Sigmoid colon (tissue), 7 donors: ENCODE measurements at places on chromosomes 6 and 20. TPM values are rescaled to one million over a fixed set of nuclear protein-coding genes. Genes with fewer than 3 reads are reported as not detected.

GRCh38 chr6:167757821-167758220 is 68.9 kb upstream of the AFDN start:
- H3K4me1 ChIP-seq, result peaks cover 16% of the 10 kb centered on the region
- no peak for DNase-seq
- no peak overlapping the region for H3K27ac ChIP-seq

GRCh38 chr6:121187833-121188200 is 146.5 kb downstream of the TBC1D32 start:
- no peak for DNase-seq
- H3K36me3 ChIP-seq, result no peaks in the 10 kb centered on the region
- no peak overlapping the region for H3K27ac ChIP-seq
- no peaks in the 10 kb centered on the region for H3K27me3 ChIP-seq
- H3K4me1 ChIP-seq, result no peaks in the 10 kb centered on the region
- no peak overlapping the region for H3K4me3 ChIP-seq

- peaks cover 13% of the 10 kb centered on the region for H3K36me3 ChIP-seq
These were observed 16.1 kb downstream of the TP53INP2 start for GRCh38 chr20:34720266-34720665.

- no peak overlapping the region for H3K4me3 ChIP-seq
- H3K36me3 ChIP-seq, result no peaks in the 10 kb centered on the region
- H3K27ac ChIP-seq, result no peak overlapping the region
- no peaks in the 10 kb centered on the region for H3K4me1 ChIP-seq
These were observed 172.8 kb downstream of the BACH2 start for GRCh38 chr6:90123831-90124230.

DNA sequence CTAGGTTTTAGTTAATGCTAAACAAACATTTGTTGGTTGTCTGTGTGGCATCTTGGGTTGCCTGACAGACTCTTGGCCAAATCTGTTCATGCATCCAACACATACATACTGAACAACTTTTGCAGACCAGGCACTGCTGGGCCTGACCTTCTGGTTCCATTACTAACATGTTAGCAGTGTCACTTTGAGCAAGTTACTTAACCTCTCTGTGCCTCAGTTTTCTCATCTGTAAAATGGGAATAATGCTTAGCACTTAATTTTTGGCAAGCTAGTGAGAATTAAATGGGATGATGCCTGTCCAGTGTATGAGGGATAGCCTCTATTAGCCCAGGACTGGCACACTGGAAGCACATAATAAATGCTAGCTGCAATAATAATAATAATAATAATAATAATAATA is 169.9 kb downstream of the DHX35 start:
- H3K4me1 ChIP-seq, result no peaks in the 10 kb centered on the region
- no peak for DNase-seq
- no peak overlapping the region for H3K27ac ChIP-seq
- no peaks in the 10 kb centered on the region for H3K27me3 ChIP-seq

DNA sequence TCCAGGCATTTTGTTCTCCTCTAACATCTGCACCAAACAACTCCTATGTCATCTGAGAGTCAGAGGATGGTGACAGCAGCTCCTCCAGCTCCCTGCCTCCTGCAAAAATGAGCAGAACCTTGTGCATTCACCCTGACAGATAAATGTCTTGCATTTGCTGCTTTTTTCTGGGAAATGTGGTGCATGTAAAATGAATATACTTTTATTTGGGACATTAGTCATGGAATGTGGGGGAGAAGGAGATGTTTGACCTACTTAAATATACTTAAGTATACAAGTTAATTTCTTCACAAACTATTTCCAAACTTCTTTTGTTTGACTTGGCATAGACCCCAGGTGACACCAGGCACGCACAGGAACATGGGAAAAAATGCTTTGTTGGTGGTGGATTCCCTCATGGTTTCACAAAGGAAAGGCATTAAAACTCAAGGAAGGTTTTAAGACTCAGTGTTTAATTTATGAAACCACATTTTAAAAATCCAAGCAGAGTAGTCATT is 181.8 kb upstream of the MCHR2 start:
- H3K4me1 ChIP-seq, result no peaks in the 10 kb centered on the region
- no peaks in the 10 kb centered on the region for H3K27me3 ChIP-seq
- no peak overlapping the region for H3K4me3 ChIP-seq

DNA sequence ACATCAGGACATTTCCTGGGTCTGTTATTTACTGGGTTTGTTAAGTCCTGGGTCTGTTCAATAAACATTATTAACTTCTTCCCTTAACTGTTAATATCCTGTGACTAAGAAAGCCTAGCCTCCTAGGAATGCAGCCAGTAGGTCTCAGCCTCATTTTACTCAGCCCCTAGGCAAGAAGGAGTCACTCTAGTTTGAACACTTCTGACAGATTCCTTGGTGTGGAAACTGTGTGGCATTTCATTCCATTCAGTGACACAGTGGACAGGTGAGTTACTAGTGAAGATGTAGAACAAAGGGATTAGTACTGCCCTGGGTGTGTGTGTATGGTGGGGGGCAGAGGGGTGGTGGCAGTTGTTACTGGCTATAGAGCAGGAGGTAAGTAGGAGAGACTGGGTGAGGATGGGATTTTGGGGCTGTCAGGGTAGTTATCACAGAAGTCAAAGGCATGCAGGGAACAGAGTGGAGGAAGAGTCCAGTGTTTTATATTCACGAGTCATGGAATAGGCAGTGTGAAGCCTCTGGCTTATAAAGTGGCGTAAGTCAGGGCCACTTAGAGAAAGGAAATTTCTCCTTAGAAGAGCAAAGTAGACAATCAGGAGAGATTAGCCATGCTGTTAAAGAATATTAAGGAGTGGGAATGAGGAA is 28.4 kb downstream of the RNF182 start:
- H3K27ac ChIP-seq, result no peak overlapping the region
- H3K27me3 ChIP-seq, result no peaks in the 10 kb centered on the region
- no peak overlapping the region for H3K4me3 ChIP-seq
- no peak for DNase-seq
- no peaks in the 10 kb centered on the region for H3K4me1 ChIP-seq

DNA sequence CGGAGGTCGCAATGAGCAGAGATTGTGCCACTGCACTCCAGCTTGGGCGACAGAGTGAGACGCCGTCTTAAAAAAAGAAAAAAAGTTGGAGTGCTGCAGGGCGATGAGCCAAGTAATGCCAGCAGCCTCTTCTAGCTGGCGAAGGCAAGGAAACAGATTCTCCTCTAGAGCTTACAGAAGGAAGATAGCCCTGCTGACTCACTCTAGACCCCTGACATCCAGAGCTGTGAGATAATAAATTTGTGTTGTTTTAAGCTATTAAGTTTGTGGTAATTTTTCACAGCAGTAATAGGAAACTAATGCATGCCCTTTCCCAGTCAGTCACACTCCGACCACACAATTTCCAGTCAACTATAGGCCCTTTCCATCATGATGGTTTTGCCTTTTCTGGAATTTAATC is 16.4 kb downstream of the PRSS16 start:
- no peaks in the 10 kb centered on the region for H3K36me3 ChIP-seq
- no peaks in the 10 kb centered on the region for H3K4me1 ChIP-seq
- no peak overlapping the region for H3K4me3 ChIP-seq
- peaks cover 41% of the 10 kb centered on the region for H3K27me3 ChIP-seq
- no peak overlapping the region for H3K27ac ChIP-seq

DNA sequence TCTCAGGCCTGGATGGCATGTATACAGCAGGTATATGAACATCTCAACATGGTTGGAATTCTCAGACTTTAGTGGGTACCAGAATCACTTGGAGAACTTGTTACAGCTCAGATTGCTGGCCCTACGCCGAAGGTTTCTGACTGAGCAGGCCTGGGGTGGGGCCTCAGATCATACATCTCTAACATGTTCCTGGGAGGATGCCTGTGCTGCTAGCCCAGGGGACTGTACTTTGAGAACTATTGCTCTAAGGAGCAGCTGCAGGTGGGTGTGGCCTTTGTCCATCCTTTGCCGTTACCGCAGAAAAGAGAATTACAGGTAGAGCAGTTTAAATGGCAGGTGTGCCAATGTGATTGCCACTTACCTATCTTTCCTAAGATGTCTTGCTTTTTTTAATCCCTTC is 310.5 kb upstream of the JAG1 start:
- H3K4me1 ChIP-seq, result peaks cover 19% of the 10 kb centered on the region
- no peak overlapping the region for H3K4me3 ChIP-seq
- no peak overlapping the region for H3K27ac ChIP-seq
- no peaks in the 10 kb centered on the region for H3K36me3 ChIP-seq
- H3K27me3 ChIP-seq, result no peaks in the 10 kb centered on the region

DNA sequence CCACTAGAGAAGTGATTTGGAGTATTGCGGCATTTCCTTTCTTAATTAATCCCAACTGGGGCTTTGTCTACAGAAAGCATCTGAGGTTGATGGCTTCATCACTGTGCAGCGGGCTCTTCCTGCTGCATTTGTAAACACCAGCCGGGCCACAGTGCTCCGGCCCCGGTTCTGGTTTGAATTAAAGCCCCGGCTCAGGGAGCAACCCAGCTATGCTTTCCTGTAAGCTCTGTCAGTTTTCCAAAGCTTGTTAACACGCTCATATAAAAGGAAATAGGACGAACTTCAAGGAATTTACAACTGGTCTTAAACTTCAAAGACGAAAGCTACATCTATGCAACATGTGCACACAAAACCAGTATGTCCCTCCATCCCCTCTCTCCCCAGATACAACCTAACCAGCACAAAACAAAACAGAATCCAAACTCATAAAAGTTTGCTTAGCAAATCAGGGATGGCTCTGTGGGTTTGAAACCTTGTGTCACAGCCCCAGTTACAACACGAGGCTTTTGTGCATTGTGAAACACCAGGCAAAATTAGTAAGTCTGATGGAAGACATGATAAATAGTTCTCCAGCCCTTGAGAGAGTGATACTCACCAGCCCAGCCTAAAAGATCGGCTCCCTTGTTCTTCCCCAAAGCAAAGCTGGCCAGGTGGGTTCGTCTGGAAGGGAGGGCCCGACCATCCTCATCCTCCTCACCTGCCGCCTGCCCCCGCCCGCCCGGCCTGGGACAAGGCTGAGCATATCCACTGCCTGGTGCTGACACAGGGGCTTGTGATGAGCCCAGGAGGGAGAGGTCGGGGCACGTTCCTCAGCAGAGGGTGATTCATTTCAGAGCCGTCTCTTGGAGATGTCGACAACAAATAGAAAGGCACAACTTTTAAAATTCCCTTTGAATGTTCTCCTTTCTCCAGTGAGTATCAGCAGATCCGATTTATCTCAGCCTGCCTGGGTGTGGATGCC is 197.9 kb downstream of the TFAP2C start:
- no peaks in the 10 kb centered on the region for H3K36me3 ChIP-seq
- peaks cover 41% of the 10 kb centered on the region for H3K4me1 ChIP-seq
- H3K27ac ChIP-seq, result peak overlapping the region; percentile 83
- H3K27me3 ChIP-seq, result no peaks in the 10 kb centered on the region
- H3K4me3 ChIP-seq, result no peak overlapping the region
- peak; percentile 83 for DNase-seq

GRCh38 chr6:144285798-144286502 is 815 bp downstream of the UTRN start:
- peak; percentile 87 for DNase-seq
- H3K27me3 ChIP-seq, result no peaks in the 10 kb centered on the region
- H3K27ac ChIP-seq, result peak overlapping the region; percentile 91
- H3K4me1 ChIP-seq, result peaks cover 19% of the 10 kb centered on the region

GRCh38 chr6:22082218-22082617 is 214.6 kb downstream of the PRL start:
- no peak overlapping the region for H3K4me3 ChIP-seq
- no peak for DNase-seq
- no peaks in the 10 kb centered on the region for H3K4me1 ChIP-seq
- H3K27me3 ChIP-seq, result no peaks in the 10 kb centered on the region
- no peaks in the 10 kb centered on the region for H3K36me3 ChIP-seq

DNA sequence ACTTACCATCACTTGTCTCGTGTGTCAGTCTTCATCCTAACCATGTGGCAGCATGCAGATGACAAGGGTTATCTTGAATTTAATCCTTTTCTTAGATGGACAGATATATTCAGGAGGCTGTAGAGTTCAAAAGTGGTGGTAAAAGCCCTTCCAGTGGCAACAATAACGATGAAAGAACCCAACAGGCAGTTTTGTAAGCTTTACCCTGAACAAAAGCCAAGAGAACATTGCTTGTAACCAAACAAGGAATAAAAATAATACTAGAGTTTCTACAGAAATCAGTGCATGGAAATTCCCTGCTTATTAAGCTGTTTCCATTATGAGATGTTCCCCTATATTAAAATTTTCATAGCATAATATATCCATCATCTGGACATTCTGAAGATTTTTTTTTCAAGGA is 69.7 kb downstream of the PDE7B start:
- H3K36me3 ChIP-seq, result no peaks in the 10 kb centered on the region
- no peak for DNase-seq
- H3K4me3 ChIP-seq, result no peak overlapping the region
- no peak overlapping the region for H3K27ac ChIP-seq

DNA sequence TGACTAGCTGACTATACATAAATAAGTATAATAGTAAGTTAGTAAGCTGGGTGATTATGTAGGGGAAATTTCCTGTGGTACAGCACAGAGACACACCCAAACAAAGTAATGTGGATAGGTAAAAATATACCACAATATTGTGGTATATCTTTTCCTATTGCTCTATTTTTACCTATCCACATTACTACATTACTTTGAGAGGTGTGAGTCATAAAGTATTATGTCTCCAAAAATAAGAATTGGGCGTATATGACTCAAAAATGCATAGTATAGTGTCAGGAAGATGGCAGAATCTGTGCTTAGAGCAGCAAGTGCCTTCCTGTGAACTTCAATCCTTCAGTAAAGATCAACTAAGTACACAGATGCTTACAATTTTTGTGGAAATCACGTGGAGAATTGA is 2.7 kb upstream of the SIRPG start:
- H3K4me3 ChIP-seq, result no peak overlapping the region
- no peak for DNase-seq
- H3K4me1 ChIP-seq, result no peaks in the 10 kb centered on the region
- no peak overlapping the region for H3K27ac ChIP-seq
- no peaks in the 10 kb centered on the region for H3K27me3 ChIP-seq

GRCh38 chr6:1770435-1770843 is 160.7 kb downstream of the FOXC1 start:
- H3K27me3 ChIP-seq, result no peaks in the 10 kb centered on the region
- H3K4me1 ChIP-seq, result peaks cover 5% of the 10 kb centered on the region
- H3K4me3 ChIP-seq, result no peak overlapping the region

GRCh38 chr6:138106665-138107077 is 548 bp downstream of the PERP start:
- H3K36me3 ChIP-seq, result no peaks in the 10 kb centered on the region
- no peaks in the 10 kb centered on the region for H3K4me1 ChIP-seq
- no peak for DNase-seq
- H3K27me3 ChIP-seq, result no peaks in the 10 kb centered on the region

DNA sequence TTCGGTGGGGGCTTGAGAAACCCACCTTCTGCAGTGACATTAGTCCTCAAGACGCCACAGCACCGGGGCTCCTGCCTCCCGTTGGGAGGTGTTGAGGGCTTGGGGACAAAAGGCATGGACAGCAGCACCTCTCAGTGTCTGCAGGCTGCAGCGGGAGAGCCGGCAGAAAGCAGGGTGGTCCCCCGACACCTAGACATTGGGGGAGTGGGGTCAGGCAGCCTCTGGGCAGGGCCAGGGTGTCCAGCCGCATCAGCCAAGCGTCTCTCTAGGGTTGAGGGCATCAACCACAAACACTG is 264.7 kb downstream of the TAF4 start:
- DNase-seq, result no peak
- no peak overlapping the region for H3K4me3 ChIP-seq
- no peaks in the 10 kb centered on the region for H3K27me3 ChIP-seq
- peaks cover 13% of the 10 kb centered on the region for H3K4me1 ChIP-seq

The PSORS1C1 gene
- total RNA-seq, result 0.55 TPM

The GSTA4 gene
- 37.0 TPM for total RNA-seq

The SEL1L2 gene
- 3.3 TPM for total RNA-seq

The ACSS2 gene
- total RNA-seq, result 70.1 TPM

The CLPSL1 gene
- not detected for total RNA-seq

The AGPAT1 gene
- 32.4 TPM for total RNA-seq

The FHL5 gene
- total RNA-seq, result 7.8 TPM

The MACROD2 gene
- total RNA-seq, result 5.8 TPM

The CRISP3 gene
- not detected for total RNA-seq

The EYS gene
- not detected for total RNA-seq
